ENCODE measurements at places on chromosomes 6 and 20.

DNA sequence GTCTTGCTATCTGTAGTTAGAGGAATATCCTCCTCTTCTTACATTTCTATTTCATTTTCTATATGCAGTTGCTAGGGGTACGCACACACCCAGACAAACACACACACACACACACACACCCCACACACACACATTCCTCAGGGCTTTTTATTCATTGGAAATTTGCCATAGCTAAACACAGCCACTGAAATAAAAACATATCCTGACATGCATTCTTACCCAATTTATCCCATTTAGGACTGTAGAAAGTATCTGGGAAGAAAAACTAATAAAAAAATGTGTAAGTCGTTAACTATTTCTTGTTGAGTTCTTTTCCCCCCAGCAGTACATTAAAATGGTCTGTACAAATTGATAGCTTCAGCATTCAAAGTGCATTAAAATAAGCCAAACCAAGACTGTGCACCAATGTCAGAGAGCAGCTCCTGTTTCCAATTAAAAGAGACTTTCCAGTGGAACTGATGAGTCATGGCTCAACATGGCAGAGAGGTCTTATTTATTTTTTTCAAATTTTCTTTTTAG, 357.9 kb upstream of the AGPAT4 start:
- no peak for DNase-seq

DNA sequence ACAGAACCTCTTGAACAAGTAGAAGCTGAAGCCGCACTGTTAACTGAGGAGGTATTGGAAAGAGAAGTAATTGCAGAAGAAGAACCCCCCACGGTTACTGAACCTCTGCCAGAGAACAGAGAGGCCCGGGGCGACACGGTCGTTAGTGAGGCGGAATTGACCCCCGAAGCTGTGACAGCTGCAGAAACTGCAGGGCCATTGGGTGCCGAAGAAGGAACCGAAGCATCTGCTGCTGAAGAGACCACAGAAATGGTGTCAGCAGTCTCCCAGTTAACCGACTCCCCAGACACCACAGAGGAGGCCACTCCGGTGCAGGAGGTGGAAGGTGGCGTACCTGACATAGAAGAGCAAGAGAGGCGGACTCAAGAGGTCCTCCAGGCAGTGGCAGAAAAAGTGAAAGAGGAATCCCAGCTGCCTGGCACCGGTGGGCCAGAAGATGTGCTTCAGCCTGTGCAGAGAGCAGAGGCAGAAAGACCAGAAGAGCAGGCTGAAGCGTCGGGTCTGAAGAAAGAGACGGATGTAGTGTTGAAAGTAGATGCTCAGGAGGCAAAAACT, 40.1 kb downstream of the ZBTB2 start:
- DNase-seq = no peak

DNA sequence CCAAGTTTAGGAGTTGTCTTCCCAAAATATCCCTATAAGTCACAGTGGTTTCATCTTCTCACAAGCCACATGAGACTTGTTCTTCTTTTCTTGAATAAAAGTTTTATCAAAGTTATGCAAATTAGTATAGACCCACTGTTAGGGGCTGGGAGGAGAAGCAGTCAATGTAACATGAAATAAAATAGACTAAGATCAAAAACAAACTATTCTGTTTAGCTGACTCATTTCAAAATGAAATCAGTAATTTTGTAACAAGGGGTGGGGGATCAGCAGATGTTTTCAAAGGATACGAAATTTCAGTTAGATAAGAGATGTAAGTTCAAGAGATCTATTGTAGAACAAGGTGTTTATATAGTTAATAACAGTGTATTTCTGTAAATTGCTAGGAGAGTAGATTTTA, 339.6 kb upstream of the PRDM1 start:
- DNase-seq = no peak

- no peak for DNase-seq
Measured at GRCh38 chr6:11525468-11526155, 11.9 kb upstream of the TMEM170B start.

DNA sequence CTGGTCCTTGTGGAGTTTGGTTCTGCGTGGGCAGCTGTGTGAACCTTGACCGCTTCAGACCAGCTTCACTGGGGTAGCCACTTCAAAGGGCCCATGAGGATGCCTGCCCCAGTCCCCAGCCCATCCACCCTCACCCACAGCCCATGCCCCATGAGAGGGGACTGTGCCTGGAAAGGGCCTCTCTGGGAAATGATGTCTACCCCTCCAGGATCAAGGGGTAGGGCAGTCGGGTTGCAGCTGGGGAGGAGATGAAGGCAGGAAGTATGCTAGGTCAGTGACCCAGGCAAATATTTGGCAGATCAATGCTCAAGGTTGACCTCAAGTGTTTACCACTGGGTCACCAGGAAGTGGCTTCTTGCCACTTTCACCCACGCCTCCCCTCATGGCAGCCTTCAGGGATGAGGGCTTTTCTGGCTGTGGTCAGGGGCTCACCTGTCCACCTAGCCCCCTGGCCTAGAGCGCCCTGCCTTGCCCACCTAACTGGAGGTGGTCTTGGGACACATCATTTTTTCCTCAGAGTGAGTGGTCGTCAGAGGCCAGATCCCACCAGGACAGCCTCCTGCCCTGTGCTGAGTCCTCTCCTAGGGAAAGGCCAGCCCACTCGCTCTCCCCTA, 109.5 kb downstream of the SNX5 start:
- no peak for DNase-seq

GRCh38 chr6:90472716-90473115, 114.2 kb downstream of the MAP3K7 start:
- no peak for DNase-seq

GRCh38 chr6:111291336-111292259, 191.4 kb downstream of the REV3L start:
- no peak for DNase-seq

DNA sequence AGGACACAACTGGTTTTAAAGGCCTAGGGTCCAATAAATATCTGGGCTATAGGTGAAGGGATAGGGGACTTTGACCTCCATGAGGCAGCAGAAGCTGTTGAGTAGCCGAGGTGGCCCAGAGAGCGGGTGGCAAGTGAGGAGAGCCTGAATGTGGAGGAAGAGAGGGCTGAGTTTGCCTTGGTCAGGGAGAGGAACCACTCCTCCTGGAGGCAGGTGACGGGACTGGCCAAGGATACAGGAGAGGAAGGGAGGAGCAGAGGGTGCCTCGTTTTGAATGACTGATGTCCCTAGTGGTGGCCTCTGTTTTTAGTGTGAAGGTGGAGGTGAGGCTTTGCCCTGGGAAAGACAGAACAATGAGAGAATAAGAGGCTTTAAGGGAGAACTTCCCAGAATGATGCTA, 19.1 kb upstream of the AAR2 start:
- DNase-seq = no peak

Measured in right forelimb (tissue), 1 donor.